ENCODE measurements at places on chromosomes 4 and X.

DNA sequence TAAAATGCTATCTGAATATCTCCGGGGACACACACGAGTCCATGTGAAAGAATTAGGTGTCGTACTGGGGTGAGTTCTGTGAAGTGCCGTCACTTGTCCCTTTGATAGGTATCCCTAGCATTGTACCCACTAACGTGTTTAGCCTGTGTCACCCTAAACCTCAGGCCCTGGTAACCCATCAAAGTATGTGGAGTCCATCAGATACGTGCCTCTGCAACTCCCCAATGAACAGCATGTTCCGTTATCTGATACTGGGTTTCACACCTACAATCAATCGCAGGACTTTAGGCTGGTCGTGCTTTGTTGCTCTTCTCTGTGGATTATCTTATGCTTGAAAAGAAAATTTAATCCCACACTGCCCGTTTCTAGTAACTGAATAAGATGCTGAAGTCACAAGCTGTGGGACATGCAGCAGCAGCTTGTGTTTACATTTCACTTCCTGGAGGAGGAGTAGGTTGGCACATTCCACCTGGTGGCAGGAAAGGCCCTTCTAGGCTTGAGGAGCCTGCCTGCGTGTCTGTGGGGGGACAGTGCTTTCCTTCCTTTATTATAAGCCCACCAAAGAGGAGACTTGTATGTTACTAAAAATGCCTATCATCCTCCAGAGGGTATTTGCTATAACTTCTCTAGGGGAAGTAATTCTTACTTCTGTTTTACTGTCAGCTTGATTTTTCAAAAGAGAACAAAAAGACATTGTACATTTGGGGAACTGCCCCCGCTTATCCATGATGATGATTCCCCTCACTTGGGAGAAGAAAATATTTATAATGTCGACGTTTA lies 127.2 kb downstream of the FNIP2 start:
- no peak for DNase-seq
- H3K4me3 ChIP-seq = no peak overlapping the region
- no peak overlapping the region for H3K27ac ChIP-seq
- H3K36me3 ChIP-seq = peaks cover 47% of the 10 kb centered on the region

GRCh38 chr4:92307181-92307580 lies 3.4 kb downstream of the GRID2 start:
- no peaks in the 10 kb centered on the region for H3K36me3 ChIP-seq
- H3K4me3 ChIP-seq = no peak overlapping the region
- H3K27ac ChIP-seq = no peak overlapping the region
- peaks cover 22% of the 10 kb centered on the region for H3K27me3 ChIP-seq
- no peak for DNase-seq

DNA sequence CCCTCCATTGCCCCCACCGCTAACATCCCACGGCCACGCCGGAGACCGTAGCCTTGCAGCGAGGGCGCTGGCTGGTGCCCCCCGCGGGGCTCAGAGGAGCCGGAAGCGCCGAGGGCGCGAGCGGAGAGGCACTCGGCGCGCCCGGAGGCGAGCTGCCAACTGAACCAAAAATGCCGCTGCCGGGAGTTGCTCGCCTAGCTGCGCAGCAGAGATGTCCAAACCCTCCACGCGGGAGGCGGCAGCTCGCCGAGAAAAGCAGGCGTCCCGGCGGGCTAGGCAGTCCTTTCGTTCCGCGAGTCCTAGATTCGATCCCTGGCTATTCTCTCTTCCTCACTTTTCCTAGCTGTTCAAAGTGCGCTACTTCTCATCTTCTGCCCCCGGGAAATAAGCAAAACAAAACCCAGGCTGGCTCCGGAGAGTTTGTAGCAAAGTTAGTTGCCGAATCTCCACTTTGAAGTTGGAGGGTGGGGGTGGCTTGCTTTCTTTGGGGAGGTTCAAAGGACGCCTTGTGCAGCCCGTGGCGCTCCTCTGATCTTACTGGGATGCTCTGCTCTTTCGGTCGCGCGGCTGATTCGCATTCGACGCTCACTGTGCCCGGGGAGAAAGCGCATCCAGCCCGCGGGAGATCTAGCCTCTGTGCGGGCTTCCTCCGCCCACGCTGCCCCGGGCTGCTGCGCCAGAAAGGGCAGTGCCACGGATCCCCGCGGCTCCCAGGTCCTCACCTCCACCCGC lies 723 bp downstream of the NKX6-1 start:
- DNase-seq = no peak
- H3K36me3 ChIP-seq = peaks cover 3% of the 10 kb centered on the region
- peaks cover 6% of the 10 kb centered on the region for H3K4me1 ChIP-seq
- peak overlapping the region; percentile 63 for H3K27ac ChIP-seq
- peaks cover 88% of the 10 kb centered on the region for H3K27me3 ChIP-seq
- peak overlapping the region; percentile 69 for H3K4me3 ChIP-seq

GRCh38 chr4:136841526-136841925 lies 690.8 kb downstream of the PCDH18 start:
- no peak for DNase-seq
- H3K36me3 ChIP-seq = no peaks in the 10 kb centered on the region
- H3K27me3 ChIP-seq = no peaks in the 10 kb centered on the region

GRCh38 chr4:118102195-118102594 lies 67.9 kb downstream of the NDST3 start:
- no peak for DNase-seq
- H3K36me3 ChIP-seq = no peaks in the 10 kb centered on the region
- H3K27ac ChIP-seq = no peak overlapping the region
- H3K27me3 ChIP-seq = peaks cover 5% of the 10 kb centered on the region

GRCh38 chr4:5566526-5566925 lies 141.8 kb downstream of the EVC2 start:
- no peaks in the 10 kb centered on the region for H3K4me1 ChIP-seq
- H3K27ac ChIP-seq = no peak overlapping the region
- DNase-seq = no peak
- no peaks in the 10 kb centered on the region for H3K36me3 ChIP-seq
- no peaks in the 10 kb centered on the region for H3K27me3 ChIP-seq

- no peaks in the 10 kb centered on the region for H3K4me1 ChIP-seq
- H3K27ac ChIP-seq = no peak overlapping the region
- H3K36me3 ChIP-seq = no peaks in the 10 kb centered on the region
- H3K4me3 ChIP-seq = no peak overlapping the region
- no peak for DNase-seq
- H3K27me3 ChIP-seq = no peaks in the 10 kb centered on the region
These were observed 123.6 kb downstream of the MSL3 start for GRCh38 chrX:11881485-11882170.

DNA sequence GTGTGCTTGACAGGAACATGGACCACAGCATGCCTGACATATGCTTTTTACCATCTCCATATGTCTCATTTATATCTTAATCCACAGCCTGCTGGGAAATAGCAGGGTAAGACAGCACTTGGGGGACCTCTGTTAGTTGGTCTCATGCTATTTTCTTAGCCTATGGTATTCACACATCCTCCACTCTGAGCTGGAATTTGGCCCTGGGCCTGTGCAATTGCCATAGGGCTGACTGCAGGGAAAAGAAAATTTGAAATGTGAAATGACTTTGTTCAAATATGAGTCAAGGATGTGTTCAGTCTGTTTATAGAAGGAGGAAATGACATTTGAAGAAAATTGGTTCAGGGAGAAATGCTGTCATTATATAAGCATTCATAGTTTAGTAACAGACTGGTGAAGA lies 9.6 kb upstream of the MAP7D3 start:
- H3K27ac ChIP-seq = no peak overlapping the region
- no peaks in the 10 kb centered on the region for H3K36me3 ChIP-seq
- no peak for DNase-seq
- H3K4me1 ChIP-seq = peaks cover 21% of the 10 kb centered on the region

DNA sequence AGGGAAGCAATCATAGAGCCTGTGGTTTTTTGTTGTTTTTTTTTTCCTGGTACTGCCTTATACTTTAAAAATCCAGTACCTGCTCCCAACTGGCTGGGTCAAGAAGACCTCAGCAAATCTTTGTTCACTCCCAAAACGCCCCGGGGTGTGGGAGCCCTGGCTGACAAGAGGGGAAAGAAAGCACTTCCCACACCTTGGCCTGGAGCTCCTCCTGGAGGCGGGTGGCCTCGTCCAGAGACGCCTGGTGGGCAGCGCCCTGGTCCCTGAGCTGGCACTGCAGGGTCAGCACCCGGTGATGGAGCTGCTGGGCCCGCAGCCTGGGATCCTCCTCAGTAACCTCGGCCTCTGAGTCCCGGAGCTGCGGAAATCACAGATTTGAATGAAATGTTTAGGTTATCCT lies 38.2 kb downstream of the C4orf50 start:
- H3K27ac ChIP-seq = no peak overlapping the region
- H3K36me3 ChIP-seq = no peaks in the 10 kb centered on the region
- no peaks in the 10 kb centered on the region for H3K4me1 ChIP-seq
- H3K4me3 ChIP-seq = no peak overlapping the region
- peaks cover 19% of the 10 kb centered on the region for H3K27me3 ChIP-seq

GRCh38 chr4:84491481-84491880 lies 7.6 kb downstream of the NKX6-1 start:
- H3K4me1 ChIP-seq = no peaks in the 10 kb centered on the region
- no peaks in the 10 kb centered on the region for H3K36me3 ChIP-seq
- H3K27me3 ChIP-seq = peaks cover 82% of the 10 kb centered on the region
- no peak overlapping the region for H3K27ac ChIP-seq

GRCh38 chr4:68076194-68076593 lies 53.5 kb downstream of the TMPRSS11F start:
- H3K36me3 ChIP-seq = no peaks in the 10 kb centered on the region
- H3K4me1 ChIP-seq = no peaks in the 10 kb centered on the region
- H3K4me3 ChIP-seq = no peak overlapping the region
- DNase-seq = no peak

DNA sequence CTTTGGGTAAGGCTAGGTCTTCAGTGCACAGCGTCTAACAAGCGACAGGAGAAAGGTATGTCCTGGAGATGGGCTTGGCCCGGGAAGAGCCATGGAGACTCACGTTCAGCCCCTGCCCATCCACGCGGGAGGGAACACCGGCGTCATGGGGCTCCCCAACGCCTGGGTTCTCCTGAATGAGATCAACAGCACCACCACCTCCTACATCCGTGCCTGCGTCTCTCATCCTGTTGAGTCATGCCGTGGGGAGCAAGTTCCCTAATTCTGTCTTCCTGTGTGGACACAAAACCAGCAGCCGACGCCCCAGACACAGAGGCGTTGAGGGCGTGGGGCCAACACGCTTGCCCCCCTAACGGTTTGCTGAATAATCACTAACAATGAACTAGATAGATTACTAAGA lies 20.1 kb upstream of the IL3RA start:
- no peaks in the 10 kb centered on the region for H3K36me3 ChIP-seq
- H3K27me3 ChIP-seq = no peaks in the 10 kb centered on the region
- no peak overlapping the region for H3K27ac ChIP-seq
- no peak for DNase-seq
- H3K4me3 ChIP-seq = peak overlapping the region; percentile 31
- peaks cover 13% of the 10 kb centered on the region for H3K4me1 ChIP-seq

GRCh38 chr4:152369203-152369901 lies 166.5 kb downstream of the FBXW7 start:
- DNase-seq = no peak
- H3K4me1 ChIP-seq = peaks cover 12% of the 10 kb centered on the region
- no peak overlapping the region for H3K4me3 ChIP-seq
- H3K27ac ChIP-seq = no peak overlapping the region
- H3K27me3 ChIP-seq = no peaks in the 10 kb centered on the region
- peaks cover 15% of the 10 kb centered on the region for H3K36me3 ChIP-seq
